ENCODE measurements at places on chromosomes 1 and 21. TPM values are rescaled to one million over a fixed set of nuclear protein-coding genes. Genes with fewer than 3 reads are reported as not detected.

TFF3 gene
- 4.5 TPM for total RNA-seq

WNT9A gene
- 1.7 TPM for total RNA-seq

FAM3B gene
- total RNA-seq = not detected

CRNN gene
- total RNA-seq = not detected

KCNT2 gene
- 0.13 TPM for total RNA-seq

KCNA2 gene
- not detected for total RNA-seq
